ENCODE measurements at places on chromosomes 2 and 18.
A peak's percentile ranks its signal among the peaks of the same experiment; 100 is the strongest.

DNA sequence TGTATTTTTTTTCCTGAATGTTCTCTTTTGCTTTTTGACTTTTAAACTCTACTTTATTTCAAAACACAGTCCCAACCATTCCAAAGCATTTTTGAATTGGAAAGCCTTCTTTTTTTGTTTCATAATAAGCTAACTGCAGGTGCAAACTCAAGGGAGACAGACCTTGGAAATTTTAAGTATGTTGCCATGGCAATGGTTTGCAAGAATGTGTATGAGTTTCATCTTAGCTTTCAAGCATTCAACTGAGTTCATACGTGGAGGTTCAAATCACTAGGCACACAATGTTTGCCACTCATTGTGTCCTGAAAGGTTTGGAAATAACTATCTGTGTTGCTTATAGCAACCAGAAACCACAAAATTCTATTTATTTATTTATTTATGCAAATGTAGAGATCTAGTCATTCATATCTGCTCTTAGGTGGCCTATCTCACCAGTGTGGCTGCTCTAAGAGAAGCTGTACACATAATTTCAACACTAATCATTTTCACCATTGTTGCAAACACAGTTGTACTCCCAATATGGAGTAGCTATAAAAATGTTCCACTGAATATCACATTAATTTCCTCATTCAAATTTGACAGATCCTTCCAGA, 805.7 kb upstream of the FSHR start:
- no peak for DNase-seq

GRCh38 chr2:46377101-46377581, 79.9 kb downstream of the EPAS1 start:
- no peak for DNase-seq

GRCh38 chr2:224347176-224348051, 54.5 kb downstream of the FAM124B start:
- DNase-seq = no peak

DNA sequence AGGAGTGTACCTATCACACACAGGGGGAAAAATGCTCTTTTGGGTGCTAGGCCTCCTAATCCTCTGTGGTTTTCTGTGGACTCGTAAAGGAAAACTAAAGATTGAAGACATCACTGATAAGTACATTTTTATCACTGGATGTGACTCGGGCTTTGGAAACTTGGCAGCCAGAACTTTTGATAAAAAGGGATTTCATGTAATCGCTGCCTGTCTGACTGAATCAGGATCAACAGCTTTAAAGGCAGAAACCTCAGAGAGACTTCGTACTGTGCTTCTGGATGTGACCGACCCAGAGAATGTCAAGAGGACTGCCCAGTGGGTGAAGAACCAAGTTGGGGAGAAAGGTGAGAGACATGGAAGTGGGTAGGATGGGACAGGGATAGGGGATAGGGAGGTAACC, 12.2 kb downstream of the DHRS9 start:
- no peak for DNase-seq

GRCh38 chr2:28726177-28726576, 25.5 kb upstream of the PPP1CB start:
- no peak for DNase-seq

DNA sequence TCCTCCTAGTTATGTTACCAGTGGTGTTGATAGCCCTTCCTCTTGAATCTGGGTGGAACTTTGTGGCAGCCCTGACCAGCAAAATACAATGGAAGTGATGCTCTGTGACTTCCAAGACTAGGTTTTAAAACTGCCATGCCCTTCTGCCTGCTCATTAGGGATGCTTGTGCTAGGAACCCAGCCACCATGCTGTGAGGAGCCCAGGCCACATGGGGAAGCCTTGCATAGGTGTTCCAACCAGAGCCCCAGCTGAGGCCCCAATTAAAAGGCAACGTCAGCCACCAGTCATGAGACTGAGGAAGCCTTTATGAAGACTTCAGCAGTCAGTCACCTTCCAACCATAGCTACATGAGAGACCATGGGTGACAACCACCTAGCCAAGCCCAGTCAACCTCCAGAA, 14.0 kb upstream of the MAPRE2 start:
- no peak for DNase-seq

DNA sequence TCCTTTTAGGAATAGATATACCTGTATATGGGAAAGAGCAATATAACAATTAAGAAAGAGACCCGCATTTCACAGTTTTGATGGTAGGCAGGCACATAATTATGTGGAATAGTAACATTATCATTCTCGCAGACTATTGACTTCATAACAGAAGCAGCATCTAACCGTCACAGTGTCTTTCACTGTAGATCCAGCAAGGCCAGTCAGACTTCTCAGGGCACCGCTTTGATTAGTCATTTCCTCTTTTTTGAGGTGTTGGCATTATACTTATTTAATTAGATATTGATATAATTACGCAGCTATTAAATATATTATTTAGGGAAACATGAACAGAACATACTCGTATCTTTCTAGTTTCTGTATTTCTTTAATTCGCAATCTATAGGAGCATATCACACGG, 176.4 kb downstream of the NAPG start:
- DNase-seq = no peak

DNA sequence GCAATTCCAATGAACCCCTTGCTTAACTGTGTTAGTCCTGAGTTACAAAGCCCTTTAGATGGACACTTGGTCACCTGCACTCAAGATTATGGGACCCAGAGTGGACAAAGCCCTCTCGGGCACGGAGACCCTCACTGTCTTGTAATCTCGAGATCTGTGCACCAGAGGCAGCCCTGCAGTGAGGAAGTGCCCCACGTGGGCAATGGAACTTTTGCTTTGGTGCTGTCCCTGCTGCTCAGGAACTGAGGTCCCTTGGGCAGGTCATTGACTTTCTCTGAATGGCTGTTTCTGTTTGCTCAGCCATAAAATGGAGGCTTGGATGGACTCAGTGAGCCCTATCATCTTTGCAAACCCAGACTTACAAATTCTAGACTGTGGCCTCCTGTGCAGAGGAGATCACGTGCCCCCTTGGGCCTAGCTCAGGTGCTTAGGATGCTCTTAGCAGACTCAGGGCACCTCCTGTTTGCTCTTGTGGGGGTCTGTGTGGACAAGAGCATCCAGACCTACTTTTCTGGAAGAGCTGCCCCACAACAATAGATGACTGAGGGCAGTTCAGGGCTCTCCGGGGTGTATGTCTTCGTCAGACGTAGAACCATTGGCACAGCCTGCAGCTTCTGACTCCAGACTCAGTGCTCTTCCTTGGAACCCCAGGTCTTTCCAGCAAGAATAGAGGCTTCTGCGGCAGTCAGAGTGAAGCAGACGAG, 94.5 kb upstream of the HS6ST1 start:
- no peak for DNase-seq

- DNase-seq = peak; percentile 40
Measured at GRCh38 chr2:234880551-234881211, 71.1 kb upstream of the SH3BP4 start.

DNA sequence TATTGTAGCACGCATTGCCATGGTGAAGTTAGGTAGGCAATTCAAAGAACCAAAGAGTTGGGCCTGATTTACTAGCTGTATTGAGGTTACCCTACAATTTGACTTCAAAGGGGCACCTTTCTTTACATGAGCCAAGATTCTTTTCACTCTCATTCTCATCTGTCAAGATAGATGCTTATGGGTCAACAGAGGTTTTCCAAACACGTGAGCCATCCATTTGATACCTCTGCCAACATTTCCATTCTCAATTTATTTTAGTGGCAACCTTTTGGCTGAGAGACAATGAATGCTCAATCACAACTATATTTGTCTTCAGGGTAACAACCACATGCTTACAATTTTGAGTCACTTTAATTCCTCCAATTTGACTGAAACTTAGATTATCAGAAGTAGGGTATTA, 370.6 kb upstream of the CDH20 start:
- DNase-seq = no peak

DNA sequence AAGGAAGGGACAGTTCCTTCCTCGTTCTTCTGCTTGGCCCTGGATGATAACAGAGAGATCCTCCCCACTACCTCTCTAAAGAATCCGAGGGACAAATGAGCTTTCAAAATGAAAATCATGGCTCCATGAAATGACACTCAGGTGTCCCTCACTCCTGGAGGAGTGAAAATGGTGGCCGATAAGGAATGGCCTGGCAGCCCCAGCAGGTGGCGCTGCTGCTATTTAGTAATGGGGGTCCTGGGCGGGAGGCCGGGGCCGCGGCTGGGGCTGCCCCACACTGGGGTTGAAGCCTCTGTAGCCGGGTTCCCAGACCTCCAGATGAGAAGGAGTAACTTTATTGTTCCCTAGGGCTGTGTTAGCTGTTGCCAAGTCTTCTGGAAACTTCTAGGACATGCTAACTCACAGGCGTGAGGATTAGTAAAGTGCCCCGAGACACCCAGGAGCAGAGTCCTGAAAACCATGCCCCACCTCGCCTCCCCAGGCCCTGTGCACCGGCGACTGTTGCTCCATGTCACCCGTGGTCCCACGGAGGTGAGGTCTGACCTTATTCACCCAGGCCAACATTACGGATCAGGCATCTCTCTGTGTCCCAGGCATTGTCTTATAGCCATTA, 138.0 kb downstream of the CTIF start:
- DNase-seq = peak; percentile 38

GRCh38 chr2:218828477-218828778, 3.2 kb downstream of the PRKAG3 start:
- no peak for DNase-seq

- no peak for DNase-seq
Measured at GRCh38 chr18:2853926-2854664, 7.3 kb downstream of the EMILIN2 start.

All from AG10803 (cell line).